ENCODE measurements at places on chromosomes 7 and 10.

DNA sequence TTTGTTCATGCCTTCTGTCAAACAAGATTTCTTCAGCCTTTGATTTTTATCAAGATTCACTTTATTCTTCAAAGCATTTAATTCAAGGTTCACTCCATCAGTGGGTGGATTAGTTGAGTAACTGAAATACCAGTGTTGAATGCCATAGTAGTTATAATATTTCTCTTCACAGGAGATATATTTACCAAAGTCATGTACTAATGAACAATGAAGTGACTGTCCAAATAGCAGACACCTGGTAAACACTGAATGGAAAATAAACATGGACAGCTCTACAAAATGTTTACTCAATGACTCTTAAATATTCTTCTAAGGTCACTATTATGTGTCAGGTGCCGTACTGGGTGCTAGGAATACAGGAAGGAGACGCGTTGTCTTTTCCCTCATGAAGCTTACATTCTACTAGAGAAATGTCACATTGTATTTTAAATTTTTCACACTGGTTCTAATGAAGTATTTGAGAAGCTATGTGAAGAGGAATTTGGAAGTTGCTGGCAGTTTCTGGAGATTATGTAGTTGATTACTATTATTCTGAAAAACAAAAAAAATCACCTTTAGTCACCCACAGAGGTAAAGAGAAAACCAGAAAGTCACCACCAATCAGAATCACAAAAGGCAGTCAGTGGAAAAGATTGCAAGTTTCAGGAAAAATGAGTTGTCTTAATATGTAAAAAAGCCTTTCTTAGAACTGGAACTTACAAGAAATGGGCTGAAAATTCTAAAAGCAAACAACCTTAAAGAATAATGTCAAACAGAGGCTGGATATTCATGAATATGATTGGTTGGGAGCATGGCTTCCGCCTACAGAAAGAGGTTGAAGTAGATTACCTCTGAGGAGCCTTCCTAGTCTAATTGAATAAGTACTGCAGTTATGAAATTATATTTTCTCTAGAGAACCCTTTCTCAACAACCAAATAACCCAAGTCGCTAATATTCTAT lies 84.5 kb downstream of the RTKN2 start:
- peak; percentile 4 for DNase-seq

GRCh38 chr7:64887756-64888508 lies 15.1 kb upstream of the ZNF273 start:
- no peak for DNase-seq

DNA sequence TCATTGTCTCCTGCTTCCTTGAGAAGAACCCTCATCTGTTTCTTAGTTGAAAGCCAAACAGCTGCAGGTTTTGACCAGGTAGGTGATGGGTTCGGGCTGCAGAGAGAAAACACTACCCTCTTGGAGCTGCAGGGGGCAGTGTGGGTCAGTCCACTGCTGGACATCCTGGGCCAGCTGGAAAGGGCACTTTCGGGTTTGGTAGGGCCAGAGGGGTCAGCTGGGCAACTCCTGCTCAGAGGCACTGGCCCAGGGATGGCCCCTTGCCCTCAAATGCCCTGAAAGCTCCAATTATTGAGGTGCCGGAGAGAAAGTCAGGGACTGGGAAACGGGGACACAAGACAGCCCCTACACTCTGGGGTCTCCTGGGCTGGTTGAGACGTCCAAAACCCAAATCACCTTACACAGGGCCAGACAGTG lies 90.7 kb downstream of the MKI67 start:
- DNase-seq: peak; percentile 32

GRCh38 chr7:30363778-30364563 lies 79.6 kb downstream of the ZNRF2 start:
- DNase-seq: no peak

DNA sequence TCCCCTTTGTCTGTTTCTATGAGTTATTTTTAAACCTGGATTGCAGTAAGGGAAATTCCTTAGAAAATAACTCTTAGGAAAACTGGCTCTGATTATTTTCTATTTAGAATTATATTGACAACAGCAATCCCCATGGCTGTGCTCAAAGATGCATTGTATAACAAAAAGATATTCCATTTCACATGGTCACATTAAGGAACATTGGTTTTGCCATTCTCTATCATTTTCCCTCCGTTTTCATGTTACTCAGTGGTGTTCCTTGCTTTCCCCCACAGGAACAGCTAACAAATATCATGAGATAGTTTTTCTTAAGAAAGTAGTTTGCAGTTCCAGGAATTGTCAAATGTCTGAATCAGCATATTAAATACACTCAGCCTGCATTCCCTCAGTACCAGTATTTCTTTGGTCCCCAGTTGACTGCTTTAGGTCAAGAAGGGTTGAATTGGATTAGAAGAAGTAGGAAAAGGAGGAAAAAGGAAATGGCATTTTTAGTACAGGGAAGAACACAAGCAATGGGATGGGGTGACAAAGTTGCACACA lies 436.7 kb downstream of the TNS3 start:
- no peak for DNase-seq

- DNase-seq: peak; percentile 30
Measured at GRCh38 chr10:61981460-61981859, 80.0 kb downstream of the ARID5B start.

DNA sequence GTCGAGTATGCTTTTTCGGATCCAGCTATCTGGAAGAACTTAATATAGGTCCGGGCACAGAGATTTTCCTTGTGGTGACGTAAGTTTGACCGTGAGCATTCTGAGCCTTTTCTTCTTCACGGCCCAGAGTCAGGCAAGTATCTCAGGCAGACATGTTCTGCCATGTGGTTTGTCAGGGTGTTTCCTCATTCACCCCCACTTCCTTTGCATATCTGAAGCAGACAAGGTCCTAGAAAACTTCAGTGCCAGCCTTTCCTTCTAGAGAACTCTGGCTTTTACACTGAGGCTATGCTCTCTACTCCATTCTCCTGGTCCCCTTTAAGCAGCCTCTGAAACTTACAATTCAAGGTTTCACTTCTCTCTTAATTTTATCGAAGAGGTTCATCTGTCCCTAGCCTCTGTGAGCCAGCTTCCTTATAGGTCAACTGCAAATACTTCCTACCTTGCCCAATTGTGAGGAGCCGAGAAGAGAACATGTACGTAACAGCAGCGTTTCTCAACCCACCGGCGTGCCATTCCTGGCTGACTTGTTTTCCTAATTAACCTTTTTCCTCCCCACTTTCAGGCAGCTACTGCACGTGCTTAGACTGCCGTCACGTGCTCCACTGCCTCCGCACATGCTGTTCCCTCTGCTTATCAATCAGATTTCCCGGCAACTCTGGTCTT lies 47.3 kb downstream of the CDCA7L start:
- no peak for DNase-seq

- no peak for DNase-seq
Measured at GRCh38 chr7:98227939-98228338, 16.7 kb downstream of the BHLHA15 start.

- DNase-seq: peak; percentile 66
Measured at GRCh38 chr7:43834463-43835251, 34.7 kb downstream of the MRPS24 start.

GRCh38 chr7:39130274-39130673 lies 152.6 kb downstream of the POU6F2 start:
- no peak for DNase-seq

- no peak for DNase-seq
Measured at GRCh38 chr10:111015181-111015580, 61.6 kb upstream of the ADRA2A start.

DNA sequence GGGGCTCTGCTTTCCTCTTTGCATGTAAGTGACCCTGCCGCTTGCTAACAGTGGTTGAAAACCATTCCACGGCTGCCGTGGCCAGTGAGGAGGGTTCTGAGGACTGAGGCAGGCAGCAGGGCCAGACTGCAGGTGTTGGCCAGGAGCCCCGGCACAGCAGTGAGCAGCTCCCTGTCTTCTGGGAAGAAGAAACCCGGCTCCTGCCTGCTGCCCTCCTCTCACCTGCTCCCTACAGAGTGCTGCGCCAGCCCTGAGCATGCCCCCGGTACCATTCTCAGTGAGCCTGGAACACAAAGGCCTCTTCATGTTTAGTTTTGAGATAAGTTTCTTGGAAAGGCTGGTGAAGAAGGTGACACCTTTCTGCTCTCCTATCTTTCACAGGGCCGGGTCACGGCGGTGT lies 199.9 kb downstream of the TAX1BP1 start:
- no peak for DNase-seq

GRCh38 chr10:97974526-97975525 lies 55.6 kb downstream of the CRTAC1 start:
- no peak for DNase-seq

DNA sequence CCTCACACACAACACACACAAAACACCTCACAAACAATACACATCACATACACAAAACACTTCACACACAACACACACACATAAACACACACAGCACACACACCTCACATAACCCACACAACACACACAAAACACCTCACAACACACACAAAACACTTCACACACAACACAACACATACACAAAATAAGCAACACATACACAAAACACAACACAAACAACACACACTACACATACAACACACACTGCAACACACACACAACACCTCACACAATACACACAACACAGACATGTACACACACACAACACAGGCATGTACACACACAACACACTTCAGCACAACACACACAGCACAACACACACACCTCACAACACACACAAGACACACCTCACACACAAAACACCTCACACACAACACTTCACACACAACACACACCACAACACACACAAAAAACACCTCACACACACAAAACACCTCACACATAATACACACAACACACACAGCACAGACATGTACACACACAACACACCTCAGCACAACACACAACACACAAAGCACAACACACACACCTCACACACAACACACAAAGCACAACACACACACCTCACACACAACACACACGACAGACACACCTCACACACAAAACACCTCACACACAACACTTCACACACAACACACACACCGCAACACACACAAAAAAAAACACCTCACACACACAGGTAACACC lies 107.5 kb downstream of the TNS3 start:
- no peak for DNase-seq

Data from mammary epithelial cell (primary cell).